Stimulated activated CD8-positive, alpha-beta memory T cell treated with anti-CD3 and anti-CD28 coated beads, Interleukin-2, amount 100 ng/mL, for 1 hour (primary cell): ENCODE measurements at places on chromosomes 2 and 18.

DNA sequence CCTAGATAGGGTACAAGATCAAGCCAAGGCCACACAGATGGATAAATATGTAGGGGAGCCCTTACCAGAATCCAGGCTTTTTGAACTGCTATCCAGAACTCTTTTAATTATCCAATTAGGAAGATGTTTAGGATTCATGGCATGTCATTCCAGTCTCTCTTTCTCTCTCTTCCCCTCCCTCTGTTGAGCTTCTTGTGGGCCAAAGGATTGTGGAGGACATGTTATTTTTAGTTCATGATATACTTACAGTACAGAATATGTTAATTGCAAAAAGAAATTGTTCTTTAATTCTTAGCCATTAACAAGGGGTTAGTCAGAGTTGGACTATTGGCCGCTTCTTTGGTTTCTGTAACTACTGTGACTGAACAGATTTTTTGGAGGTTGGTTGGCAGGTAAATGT, 113.0 kb downstream of the SETBP1 start:
- no peak for DNase-seq

- no peak for DNase-seq
These were observed 750.6 kb upstream of the SALL3 start for GRCh38 chr18:78228974-78229373.

DNA sequence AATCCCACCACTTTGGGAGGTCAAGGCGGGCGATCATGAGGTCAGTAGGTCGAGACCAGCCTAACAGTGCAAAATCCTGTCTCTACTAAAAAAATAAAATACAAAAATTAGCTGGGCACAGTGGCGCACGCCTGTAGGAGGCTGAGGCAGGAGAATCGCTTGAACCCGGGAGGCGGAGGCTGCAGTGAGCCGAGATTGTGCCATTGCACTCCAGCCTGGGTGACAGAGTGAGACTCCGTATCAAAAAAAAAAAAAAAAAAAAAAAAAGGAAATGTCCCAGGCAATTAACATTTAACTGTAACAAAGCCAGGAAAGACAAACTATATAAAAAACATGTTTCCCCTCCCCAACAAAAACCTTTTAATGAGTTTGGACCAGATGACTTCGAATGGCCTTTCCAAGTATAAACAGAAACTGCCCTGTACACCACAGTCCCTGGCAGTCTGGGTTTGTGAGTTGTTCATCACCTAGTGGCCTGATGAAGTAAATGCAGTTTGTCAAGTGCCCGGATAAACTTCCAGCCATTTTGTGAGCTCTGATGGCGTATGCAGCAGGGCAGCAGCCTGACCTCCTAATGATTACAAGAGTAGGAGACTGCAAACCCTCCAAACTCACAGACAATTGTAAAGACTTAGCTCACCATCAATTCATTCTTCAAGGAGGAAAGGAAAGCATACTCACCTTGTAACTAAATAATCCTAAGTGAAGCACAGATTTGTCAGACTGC, 16.6 kb upstream of the PCBP1 start:
- DNase-seq = no peak

GRCh38 chr18:29176681-29177080, 999.8 kb upstream of the CDH2 start:
- no peak for DNase-seq

GRCh38 chr2:38935568-38936172, 46.0 kb downstream of the ARHGEF33 start:
- DNase-seq = no peak

DNA sequence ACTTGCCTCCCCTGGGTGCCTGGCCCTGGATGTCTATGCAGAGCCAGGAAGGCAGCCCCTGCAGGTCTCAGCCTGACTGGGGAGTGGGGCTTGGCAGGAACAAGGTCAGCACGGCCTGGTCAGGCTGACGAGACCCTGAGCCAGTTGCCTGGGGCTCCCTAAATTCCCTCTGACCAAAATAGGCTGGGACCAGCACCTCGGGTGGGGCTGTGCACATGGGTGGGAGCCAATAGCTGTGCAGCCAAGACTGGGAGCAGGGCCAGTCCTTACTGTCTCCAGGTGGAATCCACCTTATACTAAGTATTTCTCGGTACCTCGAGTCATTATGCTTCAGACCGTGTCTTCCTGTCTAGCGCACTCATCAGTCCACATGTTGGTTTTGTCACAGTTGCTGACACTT, 11.4 kb upstream of the IL1R2 start:
- no peak for DNase-seq

GRCh38 chr2:55862246-55862645, 61.3 kb downstream of the EFEMP1 start:
- DNase-seq = no peak

DNA sequence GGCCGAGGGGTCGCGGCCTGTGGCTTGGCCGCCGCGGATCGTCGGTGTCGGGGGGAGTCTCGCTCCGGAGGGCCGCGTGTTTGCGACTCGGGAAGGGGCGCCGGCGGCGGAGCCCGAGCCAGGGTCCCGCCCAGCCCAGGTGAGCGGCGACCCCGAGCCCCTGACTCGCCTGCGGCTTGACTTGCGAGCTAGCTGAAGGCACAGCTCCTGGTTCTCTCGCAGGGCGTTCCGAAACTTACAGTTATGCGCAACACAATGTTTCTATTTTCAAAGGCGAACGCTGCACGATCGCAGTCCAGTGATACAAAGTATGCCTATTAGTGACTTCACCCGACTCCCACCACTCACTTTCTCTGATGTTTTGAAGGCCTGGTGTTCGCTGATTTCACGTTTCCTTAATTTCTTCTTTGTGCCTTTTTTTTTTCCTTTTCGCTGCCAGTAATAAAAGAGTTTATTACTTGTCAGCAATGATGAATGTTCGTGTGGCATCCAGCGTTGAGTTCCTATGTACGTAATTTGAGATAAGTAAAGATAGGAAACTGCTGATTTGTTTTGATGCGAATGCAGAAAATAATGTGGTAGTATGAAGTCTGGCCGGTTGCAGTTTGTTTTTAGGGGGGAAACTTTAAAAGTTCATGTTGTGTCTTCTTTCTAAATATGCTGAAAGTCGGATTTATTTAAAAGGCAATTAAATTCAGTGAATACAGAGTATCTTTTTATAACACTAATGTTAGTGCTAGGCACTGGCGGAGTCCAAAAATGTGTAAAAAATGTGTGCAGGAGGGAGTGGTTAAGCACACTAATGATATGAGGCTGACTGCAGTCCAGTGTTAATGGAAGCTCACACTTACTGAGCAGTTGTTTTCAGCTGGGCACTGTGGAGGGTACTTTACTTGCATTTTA, 706 bp downstream of the UBXN2A start:
- DNase-seq = no peak

DNA sequence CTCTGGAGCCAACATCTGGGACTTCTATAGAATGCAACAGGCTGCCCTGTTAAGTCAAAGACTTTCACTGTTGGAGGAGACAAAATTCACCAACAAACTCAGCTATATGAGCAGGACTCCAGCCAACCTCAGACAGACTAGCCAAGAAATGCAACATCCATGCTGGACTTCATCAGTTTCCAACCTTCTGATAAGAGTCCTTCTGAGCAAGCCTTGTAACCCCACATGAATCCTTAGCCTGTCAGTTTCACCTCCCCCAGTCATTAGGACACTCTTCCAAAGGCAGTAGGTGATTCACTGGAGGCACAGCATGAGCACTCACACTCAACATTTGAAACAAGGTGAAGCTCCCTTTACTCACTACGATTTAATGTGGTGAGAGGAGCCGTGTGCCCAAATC, 5.8 kb downstream of the TBC1D8 start:
- DNase-seq = no peak

DNA sequence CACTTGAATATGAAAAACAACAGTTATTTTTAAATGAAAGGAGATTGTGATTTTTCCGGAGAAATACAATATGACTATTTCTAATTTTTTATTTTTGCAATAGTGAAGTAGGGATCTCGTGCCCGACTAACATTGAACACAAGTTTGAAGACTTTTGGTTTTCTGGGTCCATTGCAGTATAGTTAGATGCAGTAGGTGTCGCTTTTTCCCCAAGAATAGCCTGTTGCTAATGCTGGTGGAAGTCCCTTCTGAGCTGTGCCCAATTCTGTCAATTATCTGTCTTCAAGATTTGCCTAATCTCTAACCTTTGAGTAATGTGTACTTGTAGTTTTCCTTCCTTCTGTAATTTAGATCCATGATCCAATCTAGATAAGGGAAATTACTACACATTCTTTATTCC, 36.5 kb downstream of the SEMA4F start:
- no peak for DNase-seq

GRCh38 chr2:85976106-85976920, 87.5 kb upstream of the ST3GAL5 start:
- DNase-seq = no peak

DNA sequence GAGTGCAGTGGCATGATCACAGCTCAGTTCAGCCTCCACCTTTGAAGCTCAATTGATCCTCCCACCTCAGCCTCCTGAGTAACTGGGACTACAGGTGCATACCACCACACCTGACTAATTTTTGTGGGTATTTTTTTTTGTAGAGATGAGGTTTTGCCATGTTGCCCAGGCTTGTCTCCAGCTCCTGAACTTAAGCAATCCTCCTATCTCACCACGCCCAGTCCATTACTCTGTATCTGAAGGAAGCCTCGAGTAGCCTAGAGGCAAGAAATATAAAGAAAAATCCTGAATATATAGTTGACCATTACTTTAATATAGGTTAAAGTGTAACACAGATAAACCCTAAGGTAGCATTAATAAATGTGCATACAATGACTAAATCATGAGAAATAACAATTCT, 686.8 kb upstream of the PIK3C3 start:
- no peak for DNase-seq

DNA sequence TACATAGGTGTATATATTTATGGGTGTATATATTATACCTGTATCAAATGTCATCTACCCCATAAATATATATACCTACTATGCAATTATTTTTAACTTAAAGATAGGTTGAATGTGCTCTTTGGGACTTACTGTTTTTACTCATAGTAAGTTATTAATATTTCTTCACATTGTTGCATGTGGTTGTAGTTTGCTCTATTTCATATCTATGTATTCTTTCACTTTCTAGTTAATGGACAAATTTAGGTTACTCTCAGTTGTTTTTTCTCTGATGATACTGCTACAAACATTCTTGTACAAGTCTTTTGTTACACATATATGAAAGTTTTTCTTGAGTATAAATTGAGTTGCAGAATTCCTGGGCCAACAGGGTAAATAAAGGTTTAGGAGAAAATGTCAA, 601.8 kb upstream of the ID2 start:
- no peak for DNase-seq

DNA sequence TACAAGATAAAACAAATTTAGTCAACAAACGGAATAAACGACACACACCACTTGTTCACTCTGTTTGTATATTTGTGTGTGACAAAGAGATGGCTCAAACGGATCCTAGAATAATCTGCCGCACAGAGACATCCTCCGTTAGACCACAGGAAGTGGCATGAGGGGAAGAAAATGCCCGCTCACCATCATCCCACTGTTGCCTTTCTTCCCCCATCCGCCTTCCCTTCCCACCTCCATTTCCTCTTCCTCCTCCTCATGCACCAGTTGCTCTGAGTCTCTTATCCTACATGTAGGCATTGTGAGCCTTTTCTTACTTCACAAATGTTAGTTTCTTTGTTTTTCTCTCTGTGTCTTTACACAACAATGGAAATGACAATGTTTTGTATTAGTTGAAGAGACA, 228.5 kb upstream of the SMIM21 start:
- DNase-seq = no peak

DNA sequence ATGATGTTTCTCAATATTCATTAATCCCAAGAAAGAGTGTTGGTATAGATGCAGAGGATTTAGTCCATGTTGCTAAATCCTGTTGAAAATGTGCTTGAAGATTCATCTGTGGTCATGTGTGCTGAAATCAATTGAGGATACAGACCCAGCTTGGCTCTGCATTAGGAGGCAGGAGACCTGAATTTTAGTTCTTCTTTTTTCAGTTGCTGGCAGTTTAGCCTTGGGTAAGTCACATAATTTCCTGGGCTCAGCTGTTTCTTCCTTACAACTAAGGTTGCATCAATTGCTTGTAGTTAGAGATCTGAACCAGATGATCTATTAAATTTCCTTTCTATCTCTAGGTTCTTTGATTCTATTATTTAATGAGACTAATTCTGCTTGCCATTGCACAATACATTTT, 54.4 kb downstream of the SETBP1 start:
- DNase-seq = no peak

DNA sequence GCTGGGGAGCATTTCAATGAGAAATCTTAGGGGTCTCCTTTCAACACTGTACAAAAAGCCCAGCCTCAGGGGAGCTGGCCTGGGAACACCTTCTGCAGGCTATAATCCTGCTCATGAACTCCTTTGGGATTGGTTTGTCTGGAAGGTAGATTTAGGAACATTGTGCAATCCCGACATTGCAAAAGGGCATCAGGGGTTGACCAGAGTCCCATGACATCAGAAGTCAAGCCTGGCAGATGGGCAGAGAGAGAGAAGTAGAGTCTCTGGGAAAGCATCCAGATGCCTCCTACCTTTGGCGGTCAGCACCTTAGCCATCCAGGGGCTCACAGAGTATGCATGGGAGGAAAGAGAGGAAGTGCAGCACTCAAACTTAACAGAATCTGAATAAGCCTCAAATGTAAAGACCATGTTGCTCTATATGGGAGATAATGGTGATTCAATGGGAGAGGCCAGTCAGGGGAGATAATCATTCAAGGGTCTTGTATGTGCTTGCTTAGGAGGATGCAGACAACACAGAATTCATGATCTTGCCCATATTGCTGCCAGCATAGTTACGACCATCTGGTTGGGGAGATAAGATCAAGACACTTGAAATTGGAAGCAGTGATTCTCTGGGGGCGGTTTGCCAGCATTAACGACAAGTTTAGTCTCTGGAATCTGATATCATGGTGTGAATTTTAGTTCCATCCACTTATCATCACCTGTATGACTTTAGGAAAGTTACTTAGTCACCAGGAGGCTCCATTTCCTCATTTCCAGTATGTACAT, 58.3 kb upstream of the UPP2 start:
- DNase-seq = no peak

DNA sequence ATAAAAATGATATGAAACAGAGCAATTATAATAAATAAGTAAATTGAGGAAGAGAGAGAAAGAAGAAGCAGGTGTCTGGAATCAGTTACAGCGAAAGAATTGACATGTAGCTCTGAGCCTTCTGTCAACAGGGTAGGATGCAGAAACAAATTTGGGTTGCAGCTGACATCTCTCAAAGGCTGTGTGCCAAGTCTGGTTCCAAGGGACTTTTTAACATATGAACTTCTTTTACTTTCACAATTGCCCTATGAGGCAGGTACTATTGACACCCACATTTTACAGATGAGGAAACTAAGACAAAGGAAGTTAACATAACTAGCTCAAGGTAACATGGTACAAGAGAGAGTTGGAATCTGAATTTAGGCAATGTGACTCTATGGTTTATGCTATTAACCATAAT, 260.0 kb downstream of the ASXL3 start:
- no peak for DNase-seq

GRCh38 chr2:82120654-82121053, 1816.1 kb upstream of the LRRTM1 start:
- DNase-seq = no peak

- DNase-seq = no peak
These were observed 62.0 kb upstream of the ANKRD44 start for GRCh38 chr2:197372592-197372991.

DNA sequence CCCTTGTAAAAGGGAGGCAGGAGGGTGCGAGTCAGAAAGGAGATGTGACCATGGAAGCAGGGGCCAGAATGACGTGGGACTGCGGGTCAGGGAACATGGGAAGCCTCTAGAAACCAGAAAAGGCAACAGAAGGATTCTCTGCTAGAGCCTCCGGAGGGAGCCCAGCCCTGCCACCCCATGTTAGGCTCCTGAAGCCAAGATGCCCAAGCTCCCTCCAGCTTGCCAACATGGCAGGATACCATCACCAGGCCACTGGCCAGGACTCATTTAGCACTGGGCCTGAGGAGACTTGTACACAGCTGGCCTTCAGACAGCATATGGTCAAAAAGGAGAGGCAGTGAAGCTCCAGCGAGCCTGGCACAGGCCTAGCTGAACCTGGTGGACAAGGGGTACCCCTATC, 5.6 kb downstream of the TMEM247 start:
- no peak for DNase-seq
